ENCODE measurements at places on chromosomes 3 and 15.
A peak's percentile ranks its signal among the peaks of the same experiment; 100 is the strongest.

DNA sequence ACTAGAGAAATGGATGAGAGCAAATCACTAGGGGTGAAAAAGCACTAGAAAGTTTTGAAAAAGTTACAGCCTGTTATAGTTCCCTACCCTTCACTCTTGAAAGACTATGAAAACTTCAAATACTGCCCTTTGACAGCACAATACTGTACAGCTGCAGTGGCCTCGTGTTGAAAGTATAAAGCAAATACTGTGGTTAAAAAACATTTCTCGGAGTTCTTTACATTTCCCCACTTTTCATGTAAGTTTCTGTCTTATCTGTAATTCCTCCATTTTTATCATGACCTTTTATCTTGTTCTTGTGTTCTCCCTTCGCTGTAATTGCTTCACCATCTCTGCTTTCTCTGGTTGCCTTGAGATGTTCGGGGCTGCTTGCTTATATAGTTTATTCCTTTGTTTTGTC lies 423.8 kb upstream of the CFAP20DC start:
- no peak for DNase-seq

- DNase-seq, result no peak
Observed at GRCh38 chr3:24220859-24221657, 273.6 kb downstream of the THRB start.

- DNase-seq, result no peak
Observed at GRCh38 chr15:37098468-37099318, 1.7 kb downstream of the MEIS2 start.

DNA sequence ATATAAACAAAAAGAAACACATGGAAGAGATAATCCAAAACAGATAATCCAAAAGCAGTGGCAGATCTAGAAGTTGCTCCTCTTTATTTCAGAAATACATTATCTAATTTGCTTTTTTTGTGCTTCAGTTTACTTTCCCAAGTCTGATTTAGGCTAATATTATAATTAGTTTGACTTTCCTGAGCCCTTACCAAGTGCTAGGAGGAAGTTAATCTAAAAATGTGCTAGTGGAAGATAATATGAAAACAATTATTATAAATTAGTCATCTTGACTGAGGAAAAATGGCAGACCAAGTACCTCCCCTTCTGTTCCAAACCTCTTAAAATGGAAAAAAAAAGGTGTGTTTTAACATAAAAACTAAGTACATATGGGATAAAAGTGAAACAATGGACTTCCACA lies 17.5 kb downstream of the SLC9A9 start:
- no peak for DNase-seq

GRCh38 chr3:60308808-60309207 lies 942.4 kb downstream of the FHIT start:
- no peak for DNase-seq

DNA sequence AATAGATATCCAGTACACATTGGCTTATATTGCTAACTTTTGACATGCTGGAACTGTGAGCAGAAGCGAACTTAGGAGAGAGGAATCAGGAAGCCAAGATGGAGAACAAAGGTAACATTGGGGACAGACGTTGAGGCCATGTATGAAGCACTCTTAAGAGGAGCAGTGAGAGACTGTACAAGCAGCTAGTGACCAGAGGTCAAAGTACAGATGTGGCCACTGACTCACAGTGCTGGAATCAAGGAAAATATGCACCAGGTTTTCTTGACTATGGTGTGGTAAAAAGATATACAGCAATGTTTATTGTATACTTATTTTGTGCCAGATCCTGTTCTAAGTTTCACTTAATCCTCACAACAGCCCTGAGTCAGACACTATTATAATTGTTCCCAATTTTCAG lies 2.0 kb upstream of the IL20RB start:
- DNase-seq, result no peak

- DNase-seq, result no peak
Observed at GRCh38 chr3:55675478-55675877, 188.4 kb upstream of the WNT5A start.

DNA sequence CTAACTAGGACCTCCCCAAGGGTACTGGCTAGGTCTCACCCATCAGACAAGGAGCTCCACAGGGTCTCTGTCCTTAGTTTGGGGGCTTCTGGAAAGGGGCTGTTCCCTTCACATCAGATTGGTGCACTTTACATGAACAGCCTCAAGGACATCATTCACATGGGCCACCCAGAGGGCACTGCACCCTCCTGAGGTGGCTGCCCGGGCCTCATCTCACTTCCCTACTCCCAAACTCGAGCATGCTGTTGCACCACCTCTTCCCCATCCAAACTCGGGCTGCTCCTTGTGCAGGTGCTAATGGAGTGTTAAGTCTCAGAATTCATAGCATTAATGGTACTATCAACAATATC lies 48.1 kb downstream of the RAB11A start:
- DNase-seq, result no peak

- DNase-seq, result no peak
Observed at GRCh38 chr3:79161941-79162340, 605.9 kb downstream of the ROBO1 start.

DNA sequence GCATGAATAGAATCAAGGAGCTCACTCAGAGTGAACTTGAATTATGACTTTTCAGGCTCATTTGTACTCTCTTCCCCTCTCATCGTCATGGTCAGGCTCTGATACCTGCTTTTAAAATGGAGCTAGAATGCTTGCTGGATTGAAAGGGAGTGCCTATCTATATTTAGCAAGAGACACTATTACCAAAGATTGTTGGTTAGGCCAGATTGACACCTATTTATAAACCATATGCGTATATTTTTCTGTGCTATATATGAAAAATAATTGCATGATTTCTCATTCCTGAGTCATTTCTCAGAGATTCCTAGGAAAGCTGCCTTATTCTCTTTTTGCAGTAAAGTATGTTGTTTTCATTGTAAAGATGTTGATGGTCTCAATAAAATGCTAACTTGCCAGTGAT lies 9.6 kb downstream of the CCNDBP1 start:
- no peak for DNase-seq

DNA sequence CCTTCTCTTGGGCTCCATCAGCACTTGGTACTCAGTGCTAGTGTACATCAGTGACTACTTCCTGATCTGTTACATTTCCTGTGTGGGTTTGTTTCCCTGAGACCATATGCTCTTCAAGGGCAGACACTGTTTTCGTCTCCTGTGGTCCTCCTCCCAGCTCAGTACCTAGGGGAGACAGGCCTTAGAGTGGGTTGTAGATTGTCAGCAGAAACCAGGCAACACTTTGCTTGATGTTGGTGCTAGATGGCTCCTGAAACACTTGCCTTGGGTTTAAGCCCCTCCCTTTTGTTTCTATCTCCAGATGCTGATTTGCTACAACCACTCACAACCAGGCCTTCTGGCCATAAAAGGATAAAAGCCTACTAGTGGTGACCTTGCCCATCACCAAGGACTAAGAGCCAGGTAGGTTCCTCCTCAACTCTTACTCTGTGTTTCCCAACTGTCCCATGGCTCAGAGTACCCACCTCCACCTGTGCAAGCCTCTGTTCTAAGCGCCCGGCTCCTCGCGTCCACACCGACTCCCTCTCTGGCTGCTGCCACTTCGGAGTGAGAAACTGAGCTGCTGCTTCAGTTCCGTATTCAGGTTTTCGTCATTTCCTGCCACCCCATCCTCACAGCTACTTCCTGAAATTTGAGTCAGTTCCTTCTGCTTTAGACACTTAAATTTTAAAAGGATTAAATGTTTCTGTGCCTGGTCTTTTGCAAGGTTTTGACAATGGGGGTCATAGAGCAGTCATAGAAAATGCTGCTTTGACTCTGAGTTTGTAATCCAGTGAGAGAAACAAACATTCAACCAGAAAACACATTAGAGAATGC lies at the start of gene HCLS1:
Gene HCLS1, minus strand, starts transcription at position 548 of the 816 bp plus-strand sequence. CDS start 2,556 bp downstream, outside the sequence.
- DNase-seq, result peak; percentile 52

DNA sequence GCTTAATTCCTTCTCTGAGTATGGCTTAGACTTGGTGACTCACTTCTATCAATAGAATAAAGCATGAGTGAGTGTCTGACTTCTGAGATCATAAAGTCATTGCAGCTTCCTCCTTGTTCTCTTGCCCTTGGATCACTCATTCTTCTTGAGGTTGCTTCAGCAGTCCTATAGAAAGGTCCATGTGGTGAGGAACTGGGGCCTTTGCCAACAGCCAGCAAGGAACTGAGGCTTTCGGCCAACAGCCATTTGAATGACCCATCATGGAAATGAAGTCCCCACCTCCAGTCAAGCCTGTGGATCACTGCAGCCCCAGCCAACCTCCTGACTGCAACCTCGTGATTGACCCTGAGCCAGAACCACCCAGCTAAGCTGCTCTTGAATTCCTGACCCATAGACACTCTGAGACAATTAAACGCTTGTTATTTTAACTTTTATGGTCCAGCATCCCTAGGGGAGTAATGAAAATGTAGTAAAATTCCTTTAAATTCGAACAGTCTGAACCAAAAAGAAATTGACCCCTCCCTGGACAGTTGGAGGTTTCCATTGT lies 84.5 kb downstream of the WDR76 start:
- no peak for DNase-seq

DNA sequence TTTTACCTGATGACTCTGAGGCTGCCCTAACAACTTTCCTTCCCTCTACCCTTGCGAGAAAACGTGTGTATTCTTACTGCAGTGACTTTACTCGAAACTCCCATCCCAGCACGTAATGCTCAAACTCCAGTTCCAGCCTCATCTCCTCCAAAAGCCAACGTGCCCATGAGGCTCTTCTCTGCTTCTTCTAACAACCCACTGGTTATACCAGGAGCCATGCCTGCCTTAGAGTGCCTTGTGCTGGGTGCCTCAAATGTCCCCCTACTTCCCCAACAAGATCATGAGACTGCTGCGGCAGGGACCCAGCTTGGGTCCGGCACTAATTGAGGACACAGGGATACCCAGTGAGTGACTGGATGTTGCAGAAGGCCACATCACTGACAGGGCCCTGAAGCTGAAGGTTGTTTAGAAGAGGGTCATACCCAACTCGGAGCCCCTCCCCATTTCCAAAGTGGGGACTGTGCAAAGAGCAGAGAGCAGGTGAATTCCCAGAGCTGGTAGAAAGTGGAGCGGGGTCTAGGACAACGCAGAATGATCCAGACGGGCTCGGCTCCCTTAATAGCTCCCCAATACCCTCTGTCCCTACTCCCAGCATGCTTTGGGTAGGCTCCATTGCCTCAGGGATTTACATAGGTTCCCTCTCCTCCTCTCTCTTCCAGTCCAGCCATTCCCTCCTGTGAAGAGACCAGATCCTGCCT lies 71.4 kb downstream of the BDH1 start:
- no peak for DNase-seq

DNA sequence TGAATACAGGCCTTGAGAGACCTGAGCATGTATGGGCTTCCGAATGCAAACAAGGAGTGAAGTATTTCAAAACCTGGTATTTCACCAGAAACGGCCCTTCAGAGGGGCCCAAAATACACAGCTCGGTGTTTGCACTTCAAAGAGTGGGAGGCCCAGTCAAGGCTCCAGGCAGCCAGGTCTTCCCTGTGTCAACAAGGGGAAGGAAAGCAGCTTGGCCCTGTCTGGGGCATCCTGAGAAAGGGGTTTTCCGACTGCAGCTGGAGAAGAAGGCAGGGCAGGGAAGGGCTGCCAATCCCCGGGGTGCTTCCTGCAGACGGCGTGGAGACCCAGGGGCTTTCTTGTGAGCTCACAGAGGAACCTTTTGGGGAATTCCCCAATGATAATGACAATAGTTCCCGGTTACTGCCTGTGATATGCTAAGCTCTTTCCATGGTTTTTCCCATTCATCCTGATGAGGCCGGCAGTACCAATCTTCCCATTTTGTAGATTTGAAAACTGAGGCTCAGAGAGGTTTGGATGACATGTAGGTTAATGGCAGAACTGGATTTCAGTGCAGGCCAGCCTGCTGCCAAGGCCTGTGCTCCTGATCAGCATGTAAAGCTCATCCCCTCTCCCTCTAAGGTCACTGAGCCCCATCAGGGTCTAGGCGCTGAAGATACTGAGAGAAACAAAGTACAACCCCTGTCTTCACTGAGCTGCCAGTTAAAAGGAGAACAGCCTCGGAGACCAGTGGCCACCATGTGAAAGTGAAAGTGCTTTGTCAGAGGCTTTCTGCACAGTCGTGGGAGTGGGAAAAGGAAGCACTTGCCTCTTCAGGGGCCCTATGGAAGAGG lies 43.0 kb upstream of the TLE3 start:
- DNase-seq, result no peak

DNA sequence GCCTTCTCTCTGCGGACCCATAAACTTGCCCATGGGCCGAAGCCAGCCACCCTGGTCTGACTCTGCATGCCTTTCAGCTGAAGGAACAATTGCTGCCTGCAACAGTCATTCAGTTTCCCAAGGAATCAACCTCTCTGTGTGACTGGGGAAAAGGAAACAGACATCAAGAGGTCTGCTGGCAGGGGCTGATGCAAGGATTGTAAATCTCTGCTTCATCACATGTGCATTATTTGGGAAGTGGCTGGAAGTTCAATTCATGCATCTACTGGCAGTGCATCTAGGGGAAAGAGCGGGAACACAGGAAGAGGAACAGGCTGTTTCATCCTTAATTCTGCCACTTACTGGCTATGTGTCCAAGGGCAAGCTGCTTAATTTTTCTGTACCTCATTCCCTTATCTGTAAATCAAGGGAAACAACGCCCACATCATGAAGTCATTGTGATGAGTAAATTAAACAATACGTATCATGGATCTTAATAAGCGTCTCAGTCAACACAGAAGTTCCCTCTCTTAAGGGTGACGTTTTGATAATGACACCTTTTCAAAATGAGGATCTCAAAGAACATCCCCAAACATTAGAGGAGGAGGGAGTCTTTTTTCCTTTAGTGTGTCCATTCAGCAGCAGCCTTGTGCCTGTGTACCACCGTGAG lies 17.4 kb upstream of the ADPGK start:
- no peak for DNase-seq

GRCh38 chr3:184727357-184728009 lies 15.6 kb upstream of the MAGEF1 start:
- no peak for DNase-seq

- no peak for DNase-seq
Observed at GRCh38 chr15:89090791-89091626, 2.8 kb downstream of the ABHD2 start.

DNA sequence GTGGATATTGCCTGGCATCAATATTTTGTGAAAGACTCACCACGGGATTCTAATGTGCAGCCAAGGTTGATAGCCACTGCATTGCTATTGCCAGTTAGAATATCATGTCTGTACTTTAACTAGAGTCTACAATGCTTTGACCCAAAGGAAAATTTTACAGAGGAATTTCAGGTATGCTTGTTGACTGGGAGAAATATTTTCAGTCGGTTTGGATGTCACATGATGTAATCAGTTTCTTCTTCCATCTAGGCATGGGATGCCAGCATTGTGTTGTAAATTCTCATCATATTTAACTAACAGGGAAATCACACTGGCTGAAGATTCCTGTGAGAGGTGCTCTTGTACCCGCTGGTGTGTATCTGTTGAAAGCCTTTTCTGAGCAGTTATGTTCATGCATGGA lies 508.9 kb upstream of the ADAMTS9 start:
- DNase-seq, result no peak

GRCh38 chr3:79366414-79366813 lies 401.4 kb downstream of the ROBO1 start:
- DNase-seq, result no peak

- no peak for DNase-seq
Observed at GRCh38 chr3:98770261-98771039, 7.3 kb downstream of the ST3GAL6 start.

- DNase-seq, result no peak
Observed at GRCh38 chr3:4071481-4072184, 231.5 kb upstream of the SETMAR start.

- no peak for DNase-seq
Observed at GRCh38 chr3:14329116-14329830, 73.1 kb upstream of the SLC6A6 start.
